ENCODE measurements at places on chromosomes 1 and 21.
A peak's percentile ranks its signal among the peaks of the same experiment; 100 is the strongest.

- no peak for DNase-seq
Measured at GRCh38 chr1:14340002-14340785, 258.3 kb upstream of the KAZN start.

DNA sequence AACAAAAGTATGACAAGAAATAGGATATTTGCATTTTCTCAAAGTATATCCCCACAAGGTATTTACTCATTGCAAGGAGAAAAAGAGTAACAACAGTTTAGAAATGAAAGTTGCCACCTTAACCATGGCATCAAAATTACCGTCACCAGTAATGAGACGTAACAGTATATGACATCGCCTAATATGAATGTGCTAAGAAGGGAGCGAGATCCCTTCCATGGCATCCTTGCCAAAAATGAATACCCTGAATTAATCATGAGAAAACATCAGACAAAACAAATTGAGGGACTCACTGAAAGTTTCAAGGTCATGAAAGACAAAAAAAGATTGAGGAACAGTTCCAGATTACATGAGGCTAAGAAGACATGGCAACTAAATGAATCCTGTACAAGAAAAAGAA, 78.9 kb upstream of the MROH9 start:
- no peak for DNase-seq

DNA sequence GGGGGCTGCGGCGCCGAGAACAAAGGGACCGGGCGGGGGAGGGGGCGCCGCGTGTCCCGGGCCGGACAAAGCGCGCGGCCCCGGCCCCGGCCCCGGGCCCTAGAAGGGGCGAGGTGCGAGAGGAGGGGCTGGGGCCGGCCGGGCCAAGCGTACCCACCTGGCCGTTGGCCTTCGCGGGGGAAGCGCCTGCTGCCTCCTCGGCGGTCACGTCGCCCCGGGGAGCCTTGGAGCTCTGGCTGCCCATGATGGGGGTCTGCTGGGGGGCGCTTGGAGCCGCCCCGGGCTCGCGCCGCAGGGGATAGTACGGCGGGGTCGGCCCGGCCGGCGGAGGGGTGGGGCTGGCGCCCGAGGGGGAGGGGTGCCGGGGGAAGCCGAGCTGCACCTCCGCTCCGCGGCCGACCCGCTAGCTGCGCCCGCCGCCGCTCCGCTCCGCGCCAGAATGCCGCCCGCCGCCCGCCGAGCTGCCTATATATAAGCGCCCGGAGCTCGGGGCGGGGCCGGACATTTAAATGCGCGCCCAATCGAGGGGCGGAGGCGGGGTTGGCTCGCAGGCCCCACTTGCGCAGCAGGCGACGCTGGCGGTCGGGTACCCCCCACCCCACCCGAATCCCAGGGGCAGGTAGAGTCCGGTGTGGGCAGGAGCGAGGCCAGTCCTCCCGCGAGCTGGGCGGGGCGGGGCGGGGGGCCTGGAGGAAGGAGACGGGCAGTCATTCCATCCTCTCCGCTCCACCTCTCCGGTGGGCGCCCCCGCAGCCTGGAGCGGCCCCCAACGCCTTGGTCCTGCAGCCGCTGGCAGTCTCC, at the start of gene MARCKSL1:
TSS of gene MARCKSL1 (minus strand) at position 444 of the 801 bp plus-strand sequence. CDS start at position 244, 200 bp downstream.
- DNase-seq: peak; percentile 86

- no peak for DNase-seq
Measured at GRCh38 chr1:73366734-73367413, 831.1 kb downstream of the LRRIQ3 start.

- no peak for DNase-seq
Measured at GRCh38 chr1:232586679-232587078, 43.3 kb downstream of the SIPA1L2 start.

GRCh38 chr1:232291681-232292080, 338.3 kb downstream of the SIPA1L2 start:
- DNase-seq: no peak

DNA sequence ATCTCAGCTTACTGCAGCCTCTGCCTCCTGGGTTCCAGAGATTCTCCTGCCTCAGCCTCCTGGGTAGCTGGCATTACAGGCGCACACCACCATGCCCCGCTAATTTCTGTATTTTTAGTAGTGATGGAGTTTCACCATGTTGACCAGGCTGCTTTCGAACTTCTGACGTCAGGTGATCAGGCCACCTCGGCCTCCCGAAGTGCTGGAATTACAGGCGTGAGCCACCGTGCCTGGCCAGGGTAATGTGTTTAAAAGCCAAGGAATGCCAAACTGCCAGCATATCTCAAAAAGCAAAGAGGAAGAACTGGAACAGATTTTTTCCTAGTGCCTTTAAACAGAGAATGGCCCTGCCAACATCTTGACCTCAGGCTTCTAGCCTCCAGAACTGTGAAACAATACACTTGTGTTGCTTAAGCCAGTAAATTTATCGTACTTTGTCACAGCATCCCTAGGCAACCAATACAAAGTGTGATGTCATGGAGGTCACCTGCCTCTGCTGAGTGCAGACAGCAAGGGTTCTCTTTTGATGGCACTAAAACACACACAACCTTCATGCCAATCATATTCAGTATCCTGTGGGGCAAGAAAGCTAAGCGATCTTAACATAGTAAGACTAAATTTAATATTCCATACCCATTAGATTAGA, 858.3 kb upstream of the TMPRSS15 start:
- DNase-seq: no peak

GRCh38 chr1:16068356-16069270, 4.8 kb downstream of the FAM131C start:
- DNase-seq: peak; percentile 35

All from putamen (tissue), 1 donor.